ENCODE measurements at places on chromosomes 7 and 10.

DNA sequence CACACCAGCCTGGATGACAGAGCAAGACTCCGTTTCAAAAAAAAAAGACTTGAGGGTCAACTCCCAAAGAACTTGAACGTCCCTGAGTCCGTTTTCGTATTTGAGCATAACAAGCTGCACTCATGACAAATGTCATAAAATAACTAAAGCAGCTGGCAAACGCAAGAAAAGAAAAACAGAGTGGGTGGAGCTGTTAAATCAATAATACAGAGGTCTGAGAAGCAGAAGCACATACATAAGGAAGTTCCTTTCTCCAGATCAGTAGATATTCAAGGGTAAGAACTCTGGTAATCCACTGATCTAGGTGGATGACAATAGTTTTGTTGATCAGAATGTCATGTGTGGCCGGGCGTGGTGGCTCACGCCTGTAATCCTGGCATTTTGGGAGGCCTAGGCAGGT, 150.1 kb downstream of the FAM107B start:
- DNase-seq: no peak

DNA sequence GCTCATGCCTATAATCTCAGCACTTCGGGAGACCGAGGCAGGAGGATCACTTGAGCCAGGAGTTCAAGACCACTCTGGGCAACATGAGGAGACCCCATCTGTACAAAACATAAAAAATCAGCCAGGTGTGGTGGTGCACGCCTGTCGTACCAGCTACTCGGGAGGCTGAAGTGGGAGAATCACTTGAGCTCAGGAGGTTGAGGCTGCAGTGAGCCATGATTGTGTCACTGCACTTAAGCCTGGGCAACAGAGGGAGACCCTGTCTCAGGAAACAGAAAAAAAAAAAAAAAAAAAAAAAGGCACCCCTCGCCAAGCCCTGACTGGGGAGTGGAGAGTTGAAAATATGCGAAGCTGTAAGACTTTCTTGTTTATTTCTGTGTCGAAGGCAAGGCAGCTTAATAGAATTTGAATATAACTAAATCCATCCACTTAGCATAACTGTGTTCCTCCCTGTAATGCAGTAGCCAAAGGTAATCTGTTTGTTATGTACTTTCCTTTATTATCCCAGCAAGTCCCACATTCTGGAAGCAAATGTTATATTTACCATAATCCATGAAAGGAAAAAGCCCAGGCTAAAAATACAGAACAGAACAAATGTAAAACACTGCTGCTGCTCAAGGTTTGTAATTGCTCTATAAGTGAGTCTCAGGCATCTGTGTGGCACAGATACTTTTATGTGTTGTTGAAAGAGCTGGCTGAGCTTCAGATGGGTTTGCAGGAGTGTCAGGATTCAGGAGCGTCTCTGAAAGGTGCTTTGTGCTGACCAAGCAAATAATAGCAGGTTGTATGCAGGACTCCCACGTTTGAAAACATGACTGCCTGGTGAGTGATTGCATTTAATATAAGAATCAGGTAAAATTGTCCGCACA, 127.2 kb downstream of the CELF2 start:
- no peak for DNase-seq

GRCh38 chr10:10849306-10849705, 168.4 kb upstream of the CELF2 start:
- no peak for DNase-seq

GRCh38 chr7:81073931-81074251, 155.0 kb upstream of the SEMA3C start:
- no peak for DNase-seq

DNA sequence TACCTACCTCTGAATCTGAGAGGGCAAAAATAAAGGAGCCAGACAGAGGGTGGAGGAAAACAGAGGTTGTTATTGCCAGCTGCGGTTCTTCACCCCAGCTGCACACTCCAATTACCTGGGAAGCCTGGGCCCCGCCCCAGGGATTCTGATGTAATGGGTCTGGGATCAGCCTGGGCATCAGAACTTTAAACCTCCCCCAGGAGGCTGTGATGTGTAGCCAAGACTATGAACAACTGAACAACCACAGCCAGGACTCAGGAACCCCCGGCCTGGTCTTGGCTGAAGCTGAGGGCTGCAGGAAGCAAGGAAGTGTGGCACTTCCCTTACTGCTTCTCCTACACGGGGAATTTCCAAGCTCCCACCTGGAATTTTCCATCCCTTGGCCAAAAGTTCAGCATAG, 89.3 kb downstream of the HIP1 start:
- no peak for DNase-seq

Data from activated CD8-positive, alpha-beta memory T cell treated with anti-CD3 and anti-CD28 coated beads for 1 hour (primary cell).